Fibroblast of skin of back (primary cell): ENCODE measurements at places on chromosomes 4 and X.

GRCh38 chr4:160180211-160180610 is 1077.3 kb downstream of the RAPGEF2 start:
- peak; percentile 94 for DNase-seq

- DNase-seq: peak; percentile 38
Measured at GRCh38 chr4:26076000-26076587, 162.1 kb downstream of the SMIM20 start.

DNA sequence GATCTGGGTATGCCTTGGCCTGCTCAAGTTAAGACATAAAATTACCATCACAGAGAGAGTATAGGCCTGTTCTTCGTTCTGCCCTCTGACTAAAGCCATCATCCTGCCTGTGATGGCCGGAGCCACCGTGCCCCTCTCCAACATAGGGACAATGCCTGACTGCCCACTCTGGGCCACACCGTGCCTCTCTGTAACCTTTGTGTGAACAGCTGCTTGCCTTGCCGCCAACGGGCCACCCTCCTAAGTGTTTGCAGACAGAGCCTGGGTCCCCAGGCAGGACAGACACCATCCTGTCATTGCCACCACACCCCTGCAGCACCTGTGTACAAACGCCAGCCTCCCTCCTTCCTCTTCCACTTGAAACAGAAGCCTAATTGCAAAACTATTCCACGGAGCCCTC is 298.7 kb upstream of the TENM3 start:
- no peak for DNase-seq

DNA sequence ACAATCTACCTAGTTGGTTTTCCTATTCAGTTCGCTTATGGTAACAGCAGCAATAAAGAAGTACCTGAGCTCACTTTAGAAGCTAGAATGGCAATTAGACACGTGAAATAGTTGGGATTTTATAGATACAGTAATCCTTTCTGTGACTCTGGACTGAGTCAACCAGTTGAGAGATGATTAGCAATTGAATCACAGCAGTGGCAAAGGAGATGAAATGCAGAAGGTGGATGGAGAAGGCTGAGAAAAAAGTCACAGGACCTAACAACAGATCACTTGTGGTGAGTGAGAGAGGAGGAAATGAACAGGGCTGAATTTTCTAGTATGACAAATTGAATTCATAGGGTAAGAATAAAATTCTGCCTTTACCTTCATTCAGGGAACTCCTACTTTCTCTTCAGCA is 197.1 kb upstream of the MAGEB18 start:
- peak; percentile 17 for DNase-seq

DNA sequence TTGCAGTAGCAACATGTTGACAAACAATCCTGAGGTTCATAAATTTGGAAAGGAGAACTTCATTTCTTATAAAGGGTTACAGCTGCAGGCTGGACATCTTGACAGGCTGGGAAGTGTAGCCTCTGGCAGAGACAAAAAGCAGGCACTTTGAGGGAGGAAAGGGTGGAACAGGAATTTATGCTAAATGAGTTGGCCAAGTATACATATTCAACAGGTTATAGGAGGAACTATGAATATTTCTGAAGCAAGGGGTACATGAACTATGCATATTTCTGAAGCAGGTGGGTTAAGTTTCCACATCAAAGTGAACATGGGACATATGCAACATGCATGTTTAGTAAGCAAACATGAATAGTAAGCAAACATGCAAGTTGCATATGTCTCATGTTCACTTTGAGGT is 1.6 kb upstream of the ANTXR2 start:
- no peak for DNase-seq

DNA sequence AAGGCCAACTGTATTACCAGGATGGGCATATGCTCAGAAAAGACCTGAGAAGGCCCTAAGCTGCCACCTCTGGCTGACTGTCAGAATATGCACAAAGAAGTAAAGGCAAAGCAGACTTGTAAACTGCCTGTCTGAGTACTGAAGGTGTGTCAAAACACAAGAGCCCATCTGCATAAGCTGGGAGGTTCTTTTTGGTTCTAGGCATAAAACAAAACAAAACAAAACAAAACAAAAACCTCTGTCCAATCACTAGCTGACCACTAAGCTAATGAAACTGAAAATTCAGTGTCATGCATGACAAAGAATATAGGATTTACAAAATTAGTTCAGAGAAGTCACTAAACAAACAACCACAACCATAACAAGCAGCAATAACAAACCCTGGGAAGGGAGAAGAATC is 20.6 kb downstream of the SH3D19 start:
- DNase-seq: no peak

- no peak for DNase-seq
Measured at GRCh38 chrX:39709812-39710211, 387.9 kb downstream of the BCOR start.

DNA sequence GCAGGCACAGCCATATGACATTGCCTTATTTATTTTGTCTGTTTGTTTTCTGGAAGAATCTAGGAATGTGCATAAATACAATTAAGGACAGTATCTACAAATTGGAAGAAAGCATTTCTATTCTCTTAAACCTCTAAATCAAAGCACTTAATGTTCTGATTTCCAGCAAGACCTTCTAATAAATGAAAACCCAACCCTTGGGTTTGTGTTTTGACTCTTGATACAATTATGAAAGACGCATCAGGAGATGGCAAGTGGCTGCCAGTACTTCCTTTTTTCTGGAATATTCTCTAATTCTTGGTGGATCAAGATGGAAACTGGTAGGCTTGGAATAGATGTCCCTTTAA is 437 bp upstream of the CPE start:
- DNase-seq: no peak
